Transverse colon (tissue), 4 donors: ENCODE measurements at places on chromosomes 6 and 20. TPM values are rescaled to one million over a fixed set of nuclear protein-coding genes. Genes with fewer than 3 reads are reported as not detected.

GRCh38 chr20:52612046-52612632 is 360.0 kb upstream of the TSHZ2 start:
- DNase-seq, result no peak

The DDX43 gene
- 1.2 TPM for total RNA-seq

The CD24 gene
- 666 TPM for total RNA-seq

GRCh38 chr6:100475554-100476320 is 11.0 kb upstream of the SIM1 start:
- DNase-seq, result no peak

- DNase-seq, result no peak
Measured at GRCh38 chr6:170522565-170523183, 30.4 kb downstream of the PSMB1 start.

DNA sequence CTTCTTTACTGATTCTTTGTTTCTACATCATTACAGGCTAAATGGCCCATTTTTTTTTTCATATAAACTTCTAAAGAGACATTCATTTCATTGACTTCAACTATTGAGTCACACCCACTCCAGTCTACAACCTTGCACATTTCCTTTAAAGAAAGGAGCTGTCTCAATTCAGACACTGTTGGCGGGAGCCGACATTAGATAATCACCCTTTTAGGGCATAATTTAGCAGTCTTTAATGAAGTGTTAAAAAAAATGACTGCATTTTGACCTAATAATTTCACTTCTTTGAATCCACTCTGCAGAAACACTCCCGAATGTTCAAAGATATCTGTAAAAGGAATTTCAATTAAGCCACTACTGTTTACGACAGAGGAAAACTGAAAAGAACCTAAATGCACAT is 1.5 kb downstream of the EPM2A start:
- no peak for DNase-seq

- no peak for DNase-seq
Measured at GRCh38 chr20:21796059-21796458, 90.6 kb downstream of the PAX1 start.

DNA sequence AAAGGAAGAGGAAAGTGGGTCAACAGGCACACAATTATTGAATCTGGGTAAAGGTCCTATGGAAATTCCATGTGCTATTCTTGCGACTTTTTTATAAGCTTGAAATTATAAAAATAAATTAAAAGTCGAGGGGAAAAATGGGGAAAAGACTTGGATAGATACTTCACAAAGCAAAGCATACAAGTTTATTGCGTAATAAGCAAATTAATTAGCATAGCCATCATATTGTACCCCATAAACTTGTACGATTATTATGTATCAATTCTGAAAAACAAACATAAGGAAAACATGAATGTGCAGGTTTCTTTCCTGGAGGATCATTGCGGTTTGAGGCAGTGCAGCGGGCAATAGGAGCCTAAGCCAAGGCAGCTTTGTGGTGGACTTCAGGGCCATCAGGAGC is 351.6 kb upstream of the NOX3 start:
- no peak for DNase-seq

The TCFL5 gene
- 5.9 TPM for total RNA-seq

DNA sequence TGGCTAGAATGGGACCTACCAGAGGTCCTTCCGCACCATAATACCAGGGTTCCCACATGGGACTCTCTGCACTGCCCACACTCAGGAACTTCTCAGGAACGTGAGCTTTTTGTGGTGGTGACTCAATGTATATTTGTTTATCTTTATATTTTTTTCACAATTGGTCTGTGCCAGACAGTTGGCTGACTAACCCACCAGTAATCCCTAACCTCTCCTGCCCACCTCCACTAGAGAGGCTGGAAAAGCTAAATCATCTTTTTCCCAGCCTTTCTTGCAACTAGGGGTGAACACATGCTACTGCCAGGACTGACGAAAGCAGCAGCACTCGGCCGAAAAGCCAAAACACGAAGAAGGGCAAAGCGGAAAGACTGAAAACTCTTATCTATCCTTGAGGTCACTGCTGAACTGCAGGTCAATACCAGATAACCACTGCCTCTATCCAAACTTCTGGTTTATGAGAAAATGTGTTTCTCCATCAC is 112.9 kb downstream of the TRERF1 start:
- no peak for DNase-seq

The FAM83C gene
- total RNA-seq, result 0.14 TPM

- DNase-seq, result no peak
Measured at GRCh38 chr6:5388326-5388725, 127.0 kb downstream of the FARS2 start.

- no peak for DNase-seq
Measured at GRCh38 chr20:57401565-57401918, 10.3 kb downstream of the RBM38 start.

GRCh38 chr6:91634791-91635190 is 1047.9 kb upstream of the MAP3K7 start:
- no peak for DNase-seq

The PACRG gene
- total RNA-seq, result 13.8 TPM

GRCh38 chr20:42484790-42485375 is 704.8 kb downstream of the PTPRT start:
- DNase-seq, result no peak

DNA sequence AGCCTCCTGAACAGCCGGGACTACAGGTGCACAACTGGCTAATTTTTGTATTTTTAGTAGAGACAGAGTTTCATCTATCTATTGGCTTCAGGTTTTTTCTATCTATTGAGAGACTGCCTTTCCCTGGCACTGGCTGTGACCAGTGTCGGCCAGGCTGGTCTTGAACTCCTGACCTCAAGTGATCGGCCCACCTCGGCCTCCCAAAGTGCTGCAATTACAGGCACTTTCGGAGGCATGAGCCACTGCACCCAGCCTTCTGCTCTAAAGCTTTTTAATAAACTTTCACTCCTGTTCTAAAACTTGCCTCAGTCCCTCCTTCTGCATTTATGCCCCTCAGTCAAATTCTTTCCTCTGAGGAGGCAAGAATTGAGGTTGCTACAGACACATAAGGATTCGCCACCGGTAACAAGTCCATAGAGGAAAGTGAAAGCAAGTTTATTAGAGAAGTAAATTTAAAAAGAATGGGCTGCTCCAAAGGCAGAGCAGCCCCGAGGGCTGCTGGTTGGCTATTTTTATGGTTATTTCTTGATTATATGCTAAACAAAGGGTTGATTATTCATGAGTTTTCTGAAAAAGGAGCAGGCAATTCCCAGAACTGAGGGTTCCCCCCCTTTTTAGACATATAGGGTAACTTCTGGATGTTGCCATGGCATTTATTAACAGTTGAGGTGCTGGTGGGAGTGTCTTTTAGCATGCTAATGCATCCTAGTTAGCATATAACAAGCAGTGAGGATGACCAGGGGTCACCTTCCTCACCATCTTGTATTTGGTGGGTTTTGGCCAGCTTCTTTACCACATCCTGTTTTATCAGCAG is 44.8 kb upstream of the RNGTT start:
- DNase-seq, result no peak

The HRH3 gene
- not detected for total RNA-seq

The BPIFB1 gene
- total RNA-seq, result not detected

The FAM110A gene
- 5.5 TPM for total RNA-seq

- DNase-seq, result no peak
Measured at GRCh38 chr6:80543151-80543550, 436.7 kb downstream of the BCKDHB start.

- DNase-seq, result no peak
Measured at GRCh38 chr6:137467211-137467610, 27.0 kb downstream of the OLIG3 start.

- DNase-seq, result no peak
Measured at GRCh38 chr20:53941680-53942471, 128.5 kb downstream of the BCAS1 start.

The IL17F gene
- not detected for total RNA-seq

The TFAP2D gene
- not detected for total RNA-seq

GRCh38 chr6:148650941-148651505 is 95.8 kb upstream of the UST start:
- DNase-seq, result no peak

DNA sequence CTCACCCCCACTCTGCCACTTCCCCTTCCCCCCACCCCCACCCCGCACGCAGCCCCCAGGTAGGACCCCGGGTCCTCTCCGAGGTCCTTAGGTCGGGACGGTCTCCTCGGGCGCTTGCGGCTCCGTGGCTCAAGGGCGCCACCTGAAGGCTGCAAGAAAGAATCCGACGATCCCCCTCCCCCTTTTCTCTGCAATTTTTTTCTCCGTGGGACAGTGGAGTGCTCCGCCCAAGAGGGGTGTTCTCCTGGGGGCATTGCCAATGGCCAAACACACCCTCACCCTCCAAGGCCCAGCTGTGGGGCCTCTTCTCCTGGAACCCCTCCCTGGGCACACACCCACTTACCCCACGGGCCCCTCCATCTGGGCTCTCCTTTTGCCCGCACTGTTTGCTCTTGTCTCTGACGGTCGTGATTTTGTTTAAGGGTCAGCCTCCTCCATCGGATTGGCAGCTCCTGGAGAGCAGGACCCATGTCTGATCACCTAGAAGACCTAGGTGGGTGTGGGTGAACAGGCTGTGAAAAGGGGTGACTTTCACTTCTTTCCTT is 1.1 kb upstream of the TMEM74B start:
- peak; percentile 55 for DNase-seq

GRCh38 chr6:139172151-139172550 is 37.3 kb downstream of the HECA start:
- DNase-seq, result no peak

- peak; percentile 85 for DNase-seq
Measured at GRCh38 chr20:14219801-14220461, 117.5 kb downstream of the FLRT3 start.

The DLK2 gene
- 0.95 TPM for total RNA-seq

- no peak for DNase-seq
Measured at GRCh38 chr6:159075506-159076228, 30.9 kb upstream of the TAGAP start.

The PPP1R14C gene
- 64.5 TPM for total RNA-seq

- DNase-seq, result no peak
Measured at GRCh38 chr6:35473075-35473849, 5.1 kb downstream of the RPL10A start.

DNA sequence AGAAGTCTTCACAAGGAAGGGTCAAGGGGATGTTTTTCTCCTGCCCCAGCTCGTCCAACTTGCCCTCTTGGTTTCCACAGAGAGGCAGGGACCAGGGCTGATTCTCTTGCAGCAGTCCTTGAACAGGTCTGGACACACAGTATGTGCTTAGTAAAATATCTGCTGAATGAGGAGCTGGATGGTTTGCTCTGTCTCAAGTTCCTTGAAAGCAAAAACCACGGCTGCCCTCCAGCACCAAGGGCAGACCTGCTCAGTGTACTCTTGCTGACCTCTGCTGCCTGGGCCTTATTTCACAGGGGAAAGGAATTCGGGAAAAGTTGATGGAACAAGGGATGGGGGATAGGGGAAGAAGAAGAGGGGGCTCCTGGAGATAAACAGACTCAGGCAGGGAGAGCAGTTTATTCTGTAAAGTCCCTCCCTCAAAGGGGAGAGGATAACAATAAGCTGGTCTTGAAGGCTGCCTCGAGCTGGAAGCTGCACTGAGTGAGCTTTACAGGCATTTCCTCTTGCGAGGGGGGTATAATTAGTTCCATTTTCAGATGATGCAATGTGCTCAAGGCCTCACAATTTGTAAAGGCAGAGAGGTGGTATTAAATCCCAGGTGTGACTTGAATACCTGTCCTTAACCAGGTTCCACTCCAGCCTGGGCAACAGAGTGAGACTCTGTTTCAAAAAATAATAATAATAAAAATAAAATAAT is 10.3 kb downstream of the KCNK5 start:
- DNase-seq, result no peak

DNA sequence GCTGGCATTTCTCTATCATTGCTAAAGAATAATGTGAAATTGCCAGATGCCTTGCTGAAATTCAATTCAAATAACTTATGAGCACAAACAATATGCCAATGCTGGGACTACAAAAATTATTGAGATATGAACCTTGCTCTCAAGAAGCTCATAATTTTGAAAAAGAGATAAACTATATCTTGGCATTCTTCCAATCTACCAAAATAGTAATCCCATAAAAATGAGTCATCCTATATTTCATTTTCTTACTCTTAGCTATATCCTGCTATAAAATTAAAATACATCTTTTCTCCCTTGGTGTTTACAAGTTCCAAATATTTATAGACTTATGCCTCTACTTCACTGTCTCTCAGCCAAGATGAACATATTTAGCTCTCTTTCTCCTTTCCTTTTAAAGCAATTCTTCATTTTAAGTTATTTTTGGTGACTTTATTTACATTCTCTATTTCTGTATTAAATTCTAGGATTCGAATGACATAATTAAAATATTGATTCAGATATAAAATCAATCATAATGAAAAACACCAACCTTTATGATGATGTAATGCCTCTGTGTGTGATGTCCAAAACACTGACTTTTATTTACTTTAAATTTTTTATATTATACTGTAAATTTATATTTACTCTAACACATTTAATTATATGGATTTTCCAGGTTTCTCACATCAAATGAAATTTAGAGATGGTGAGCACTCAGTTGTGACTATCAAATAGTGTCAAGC is 152.6 kb downstream of the CDK19 start:
- DNase-seq, result no peak

The OR2J3 gene
- not detected for total RNA-seq
